Heart left ventricle (tissue), 16 donors: ENCODE measurements at places on chromosomes 2 and 18.

DNA sequence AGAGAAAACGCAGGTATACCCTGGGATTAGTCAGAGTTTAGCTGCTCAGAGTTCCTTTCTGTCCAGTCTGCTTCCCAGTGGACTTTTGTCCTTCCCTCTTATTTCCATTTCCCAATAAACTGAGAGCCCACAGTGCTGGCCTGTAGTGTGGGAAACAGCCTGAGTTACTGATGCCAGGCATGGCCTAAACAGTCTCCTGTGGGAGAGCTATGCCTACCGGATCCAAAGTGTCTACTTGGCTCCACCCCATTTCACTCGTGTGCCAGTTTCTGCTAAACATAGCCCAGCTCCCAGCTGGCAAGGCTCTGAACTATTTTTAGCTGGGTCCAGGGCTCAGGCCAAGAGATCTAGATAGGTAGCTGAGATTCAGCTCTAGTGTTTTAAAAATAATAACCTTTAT, 15.6 kb upstream of the PPP1CB start:
- DNase-seq, result peak; percentile 81

- no peak for DNase-seq
These were observed 331.1 kb downstream of the FSIP2 start for GRCh38 chr2:186069676-186070075.

GRCh38 chr18:79572093-79572780, 107.4 kb upstream of the CTDP1 start:
- peak; percentile 13 for DNase-seq

- DNase-seq, result no peak
These were observed 225.5 kb upstream of the GALNT5 start for GRCh38 chr2:157032017-157032416.

- no peak for DNase-seq
These were observed 24.3 kb downstream of the KLHL29 start for GRCh38 chr2:23409248-23409647.

GRCh38 chr2:58614219-58614618, 373.1 kb upstream of the FANCL start:
- no peak for DNase-seq

DNA sequence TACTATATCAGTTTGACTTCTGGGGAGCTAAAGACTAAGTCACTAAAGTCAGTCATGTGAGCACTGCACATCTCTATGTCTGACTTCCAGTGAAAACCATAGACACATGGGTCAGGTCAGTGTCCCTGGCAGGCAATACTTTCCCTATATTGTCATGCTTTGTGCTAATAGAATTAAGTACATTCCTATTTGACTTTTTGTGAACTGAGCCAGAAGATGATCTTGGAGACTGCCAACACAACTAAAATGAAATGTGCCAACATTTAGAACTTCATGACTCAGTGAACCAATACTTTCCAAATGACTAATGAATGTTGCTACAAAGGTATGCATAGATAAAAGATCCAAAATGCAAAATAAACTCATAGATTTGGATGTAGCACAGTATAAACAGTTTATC, 820.8 kb upstream of the FAM98A start:
- no peak for DNase-seq

- no peak for DNase-seq
These were observed 232.4 kb downstream of the MEIS1 start for GRCh38 chr2:66667301-66667700.

DNA sequence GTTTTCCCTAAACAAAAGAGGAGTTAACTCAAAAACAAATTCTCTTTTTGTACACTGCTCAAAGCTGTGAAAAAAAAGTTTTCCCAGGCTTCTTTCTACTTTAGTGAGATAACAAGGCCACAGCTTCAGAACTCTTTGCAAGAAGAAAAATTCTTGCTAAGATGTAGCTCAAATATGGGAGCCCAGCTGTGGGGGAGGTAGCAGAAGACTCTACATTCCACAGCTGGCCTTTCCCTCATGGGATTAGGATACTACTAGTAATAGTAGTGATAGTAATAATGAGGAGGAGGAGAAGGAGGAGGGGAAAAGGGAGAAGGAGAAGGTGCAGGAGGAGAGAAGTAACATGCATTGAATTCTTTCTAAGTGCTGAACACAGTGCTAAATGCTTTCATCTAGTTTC, 19.2 kb upstream of the CERS6 start:
- no peak for DNase-seq

DNA sequence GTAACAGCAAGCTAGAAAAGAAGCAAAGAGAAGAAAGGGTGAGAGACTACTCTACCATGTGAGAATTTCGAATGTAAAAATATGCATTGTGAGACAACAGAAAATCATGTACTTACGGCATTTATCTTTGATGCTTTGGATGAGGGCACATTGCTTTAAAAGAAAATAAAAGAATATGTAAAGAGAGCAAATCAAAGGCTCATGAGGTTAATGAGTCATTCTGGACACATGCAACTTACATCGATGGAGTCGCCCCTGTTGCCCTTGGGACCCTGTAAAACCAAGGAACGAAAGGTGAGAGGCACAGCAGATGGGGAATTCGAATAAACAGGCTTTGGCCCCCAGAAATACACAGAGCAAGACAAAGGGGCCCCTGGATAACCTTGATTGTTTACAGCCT, 69.0 kb downstream of the COL6A3 start:
- no peak for DNase-seq

DNA sequence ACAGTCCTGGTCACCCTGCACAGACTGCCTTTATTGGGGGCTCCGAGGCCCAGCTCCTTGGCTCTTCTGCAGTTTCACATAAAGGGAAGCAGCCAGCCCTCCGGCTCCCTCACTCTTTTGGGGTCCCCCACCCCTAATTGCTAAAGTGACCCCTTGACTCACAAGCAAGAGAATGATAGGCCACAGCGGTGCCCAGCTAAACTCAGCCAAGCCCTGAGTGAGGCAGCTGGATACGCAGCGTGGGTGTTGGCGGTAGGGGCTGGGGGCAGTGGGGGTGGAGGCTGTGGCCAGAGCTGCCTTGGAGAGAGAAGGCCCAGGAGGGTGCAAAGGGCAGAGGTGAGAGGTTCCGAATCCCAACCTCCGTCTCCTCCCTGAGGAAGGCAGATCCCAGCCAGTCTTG, 25.5 kb upstream of the ALPP start:
- no peak for DNase-seq

DNA sequence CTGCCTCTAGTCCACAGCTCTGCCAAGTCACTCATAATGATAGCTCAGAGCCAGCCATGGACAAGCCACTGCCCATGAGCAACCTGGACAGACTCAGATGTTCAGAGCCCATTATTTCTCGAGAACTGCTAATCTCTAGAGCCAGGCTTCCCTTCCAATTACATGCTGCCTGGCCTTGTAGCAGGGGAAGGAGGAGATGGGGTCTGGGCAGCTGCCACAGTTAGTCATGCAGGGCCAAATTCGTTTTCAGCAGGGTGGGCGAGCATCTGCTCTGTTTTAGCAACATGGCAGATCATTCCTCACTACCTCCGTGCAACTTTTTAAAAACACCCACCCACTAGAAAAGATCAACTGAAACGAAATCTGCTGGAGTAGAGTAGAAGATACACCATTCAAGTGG, 141.8 kb downstream of the MYO5B start:
- DNase-seq, result no peak

DNA sequence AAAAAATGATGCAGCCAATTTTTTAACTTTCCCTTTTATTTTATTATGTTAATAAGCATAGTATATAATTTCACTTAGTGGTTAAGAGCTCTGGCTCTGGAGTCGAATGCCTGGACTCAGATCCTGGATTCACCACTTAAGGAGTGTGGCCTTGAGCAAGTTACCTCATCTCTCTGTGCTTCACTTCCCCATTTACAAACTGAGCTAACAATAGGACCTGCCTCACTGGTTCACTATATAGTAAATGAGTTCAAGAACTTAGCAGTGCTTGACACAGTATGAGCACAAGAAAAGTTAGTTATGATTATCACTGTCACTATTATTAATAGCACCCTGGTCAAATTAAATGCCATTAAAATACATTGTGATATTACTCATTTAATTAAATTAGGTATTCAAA, 30.6 kb downstream of the SCN3A start:
- no peak for DNase-seq

DNA sequence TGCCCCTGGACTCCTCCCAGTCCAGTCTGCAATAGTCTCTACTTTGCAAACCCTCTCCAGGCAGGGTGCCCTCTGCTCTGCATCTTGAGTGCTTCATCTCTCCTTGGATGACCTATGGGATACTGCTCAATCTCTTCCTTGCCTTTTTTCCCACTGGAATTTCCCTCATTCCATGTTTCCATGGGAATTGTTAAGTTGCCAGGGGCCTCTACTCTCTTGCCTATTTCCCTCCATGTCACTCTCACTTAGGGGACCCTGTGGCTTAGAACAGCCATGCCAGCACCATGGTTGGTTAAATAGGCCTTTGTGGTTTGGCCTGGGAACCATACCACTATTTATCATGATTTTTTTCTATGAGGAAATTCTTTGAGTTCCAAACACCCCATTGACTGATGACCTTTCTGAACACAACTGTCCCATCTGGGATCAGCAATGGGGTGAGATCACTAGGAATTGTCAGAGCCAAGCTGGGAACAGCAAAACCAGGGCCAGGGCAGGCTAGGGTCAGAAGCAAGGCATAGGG, 91.4 kb upstream of the RBMS1 start:
- no peak for DNase-seq

GRCh38 chr2:105378921-105379383, 19.9 kb downstream of the FHL2 start:
- DNase-seq, result no peak

DNA sequence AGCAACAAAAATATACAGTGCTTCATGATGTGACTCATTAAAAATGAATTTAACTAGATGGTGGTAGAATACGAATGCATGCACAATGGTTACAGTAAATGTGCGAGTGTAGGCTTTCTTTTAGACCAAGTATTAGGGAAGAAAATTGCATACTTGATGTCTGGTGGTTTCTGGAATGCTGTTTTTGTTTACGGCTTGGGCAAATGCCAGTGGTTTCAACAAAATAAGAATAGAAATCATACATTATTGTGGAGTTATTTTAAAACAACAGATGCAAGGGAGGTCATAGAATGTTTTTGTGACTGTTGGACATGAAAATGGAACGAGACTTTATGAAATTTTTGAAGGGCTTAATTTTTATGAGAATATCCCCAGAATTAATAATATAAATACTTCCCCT, 580.9 kb downstream of the PLCL1 start:
- DNase-seq, result no peak

DNA sequence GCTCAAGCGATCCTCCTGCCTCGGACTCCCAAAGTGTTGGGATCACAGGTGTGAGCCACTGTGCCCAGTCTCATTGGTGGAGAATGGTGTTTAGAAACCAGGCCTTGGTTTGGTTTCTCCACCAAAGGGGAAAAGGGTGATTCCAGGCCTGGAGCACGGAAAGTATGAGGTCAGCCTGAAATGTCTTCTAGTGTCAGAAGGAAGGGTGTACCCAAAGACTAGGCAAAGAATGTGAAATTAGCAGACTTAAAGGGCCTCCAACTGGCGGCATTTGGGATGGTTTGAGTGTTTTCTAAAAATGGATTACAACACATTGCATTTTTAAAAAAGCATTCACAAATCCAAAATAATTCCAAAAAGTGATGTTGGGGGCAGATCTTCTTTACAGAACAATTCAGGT, 139.6 kb downstream of the SH3BP4 start:
- no peak for DNase-seq

GRCh38 chr2:231795525-231796327, 9.5 kb downstream of the COPS7B start:
- no peak for DNase-seq

DNA sequence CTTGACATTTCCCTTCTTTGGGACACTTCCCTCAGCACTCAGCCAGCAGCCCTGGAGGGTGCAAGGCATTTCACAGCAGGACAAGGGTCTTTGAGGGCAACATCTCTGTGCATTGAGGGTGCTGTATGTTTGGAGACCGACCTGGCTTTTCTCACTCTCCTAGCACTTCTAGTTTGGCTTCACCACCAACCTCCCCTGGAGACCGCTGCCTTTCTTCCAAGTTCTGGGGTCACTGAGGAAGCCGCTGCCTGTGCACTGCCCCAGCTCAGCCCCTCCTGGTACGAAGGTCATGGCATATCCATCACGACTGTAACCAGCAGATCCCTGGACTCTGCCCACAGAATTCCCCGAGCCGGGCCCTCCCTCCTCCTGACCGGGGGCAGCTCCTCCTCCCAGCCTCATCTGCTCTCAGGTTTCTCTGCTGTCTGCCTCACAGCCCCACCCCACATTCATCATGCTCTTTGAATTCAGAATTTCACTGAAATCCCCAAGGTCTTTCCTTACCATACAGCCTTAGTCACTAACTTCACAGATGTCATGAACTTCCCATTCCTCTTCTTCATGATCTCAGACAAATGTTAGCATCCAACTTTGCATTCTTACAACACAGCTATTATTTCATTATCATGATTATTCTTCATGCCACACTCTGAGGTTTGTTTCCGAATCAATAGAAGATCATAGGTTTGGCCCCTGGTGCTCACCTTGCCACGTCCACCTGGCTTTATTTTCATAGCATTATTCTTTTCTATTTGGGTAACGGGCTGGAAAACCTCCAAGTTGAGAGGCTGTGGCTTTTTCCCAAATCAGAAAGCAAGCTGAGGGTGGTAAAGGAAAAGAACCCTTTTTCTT, 113.0 kb upstream of the COPS8 start:
- no peak for DNase-seq

- DNase-seq, result no peak
These were observed 61.3 kb downstream of the NABP1 start for GRCh38 chr2:191739194-191739593.

DNA sequence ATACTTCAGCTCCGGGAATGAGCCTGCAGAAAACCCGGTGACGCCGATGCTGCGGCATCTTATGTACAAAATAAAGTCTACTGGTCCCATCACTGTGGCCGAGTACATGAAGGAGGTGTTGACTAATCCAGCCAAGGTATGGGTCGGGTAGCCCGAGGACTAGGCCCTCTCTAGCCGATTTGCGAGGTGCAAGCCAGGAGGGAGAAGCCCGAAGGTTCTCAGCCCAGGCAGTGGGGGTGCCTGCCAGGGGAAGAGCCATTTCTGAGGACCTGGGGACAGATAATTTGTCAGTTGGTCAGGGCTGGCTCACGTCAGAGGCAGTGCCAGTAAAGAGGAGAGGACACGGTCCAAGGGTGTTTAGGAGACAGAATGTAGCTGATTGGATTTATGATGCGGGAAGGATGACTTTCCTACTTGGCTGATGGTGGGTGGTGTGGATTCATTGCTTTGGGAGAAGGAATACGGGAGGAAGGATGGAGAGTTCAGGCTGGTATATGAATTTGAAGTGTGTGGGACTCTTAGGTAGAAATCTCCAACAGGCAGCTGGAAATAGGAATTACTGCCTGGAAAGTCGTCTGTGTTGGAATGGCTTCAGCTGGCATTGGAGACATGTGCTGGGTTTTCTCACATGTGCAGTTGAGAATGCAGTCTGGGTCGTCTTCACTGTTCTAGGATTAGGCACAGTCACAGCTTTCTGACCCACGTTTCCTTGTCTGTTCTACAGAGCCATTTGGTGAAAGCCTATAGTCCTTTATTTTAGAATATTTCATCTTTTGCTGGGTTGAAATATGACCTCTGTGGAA, 874 bp downstream of the NDUFAF7 start:
- DNase-seq, result no peak
